ENCODE measurements at places on chromosomes 11 and 22.

GRCh38 chr11:100865443-100866065, 178.5 kb downstream of the ARHGAP42 start:
- peak; percentile 60 for DNase-seq

DNA sequence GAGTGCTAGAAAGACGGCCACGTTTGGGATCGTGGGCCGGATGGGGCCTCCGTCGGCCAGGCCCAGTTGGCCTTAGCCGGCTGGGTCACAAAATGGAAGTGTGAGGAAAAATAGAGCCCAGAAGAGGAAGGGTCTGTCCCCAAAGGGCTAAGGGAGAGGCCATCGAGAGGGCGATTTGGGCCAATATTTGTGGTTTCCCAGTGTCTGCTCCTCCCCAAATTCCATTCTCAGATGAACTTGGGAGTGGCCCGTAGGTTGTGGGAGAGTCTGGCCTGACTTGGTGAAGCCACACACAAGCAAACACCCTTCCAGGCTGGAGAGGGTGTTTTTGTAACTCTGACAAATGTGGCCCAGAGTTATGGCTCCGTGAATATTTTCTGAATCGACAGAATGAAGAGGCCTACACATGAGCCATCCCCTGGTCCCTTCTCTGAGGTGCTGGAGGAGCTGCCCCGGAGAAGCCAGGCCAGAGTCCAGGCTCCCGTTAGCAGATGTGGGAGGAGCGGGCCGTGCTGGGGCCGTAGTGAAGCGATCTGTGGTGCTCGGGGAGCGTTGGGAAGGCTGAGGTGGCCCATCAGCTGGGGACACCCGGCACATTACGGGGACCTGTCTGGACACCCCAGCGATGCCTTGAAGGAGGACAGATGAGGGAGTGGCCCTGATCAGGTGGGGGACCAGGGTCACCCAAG, 73.5 kb upstream of the PPARA start:
- no peak for DNase-seq

- no peak for DNase-seq
Observed at GRCh38 chr22:23094695-23095681, 24.7 kb downstream of the GNAZ start.

DNA sequence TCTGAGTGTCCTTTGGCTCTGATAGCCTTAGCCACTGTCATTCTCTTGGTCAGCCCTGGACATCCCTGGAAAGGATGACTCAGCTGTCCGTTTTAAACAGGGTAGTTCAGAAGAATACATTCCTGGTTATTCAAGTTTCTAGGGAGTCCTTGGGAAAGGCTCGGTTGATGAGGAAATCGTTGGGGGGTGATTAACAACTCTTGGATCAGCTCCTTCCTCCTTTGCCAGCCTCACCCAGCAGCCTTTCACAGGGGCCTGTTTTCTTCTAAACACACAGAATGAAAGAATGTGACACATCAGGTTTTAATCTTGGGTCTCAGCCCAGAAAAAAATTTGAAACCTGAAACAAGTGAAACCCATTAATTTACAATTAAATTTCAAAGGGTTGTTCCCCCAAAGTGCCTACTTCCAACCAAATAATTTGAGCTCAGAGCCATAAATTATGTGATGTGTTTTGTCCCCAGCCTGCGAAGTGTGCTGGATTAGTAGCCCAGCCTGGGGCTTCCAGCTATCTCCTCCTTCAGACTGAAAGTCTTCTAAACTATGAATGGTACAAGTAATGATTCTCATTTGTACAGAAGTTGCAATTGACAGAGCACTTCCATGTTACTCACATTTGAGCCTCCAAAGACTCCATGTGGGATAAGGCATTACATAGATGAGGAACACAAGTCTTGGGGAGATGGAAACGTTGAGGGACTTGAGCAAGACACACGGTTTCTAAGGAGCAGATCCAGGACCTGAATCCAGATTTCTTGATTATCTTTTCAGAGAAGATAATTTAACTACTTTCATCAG, 19.3 kb upstream of the MRGPRX2 start:
- no peak for DNase-seq
